ENCODE measurements at places on chromosomes 1 and 21. TPM values are rescaled to one million over a fixed set of nuclear protein-coding genes. Genes with fewer than 3 reads are reported as not detected.

Gene MX2
- 81.8 TPM for total RNA-seq

Gene SMIM1
- 5.4 TPM for total RNA-seq

Gene CD1D
- total RNA-seq = not detected

Gene MRPL20
- total RNA-seq = 123 TPM

Gene TPR
- total RNA-seq = 141 TPM

Gene NR1I3
- total RNA-seq = not detected

Gene GUCA2A
- not detected for total RNA-seq

Gene ERG
- 1.5 TPM for total RNA-seq

Gene PLA2G5
- not detected for total RNA-seq

Gene GJB3
- total RNA-seq = not detected

Gene MXRA8
- total RNA-seq = 1.9 TPM

Gene FCRL6
- total RNA-seq = 11.8 TPM

Gene MASP2
- 0.38 TPM for total RNA-seq

Gene CFHR1
- 1.3 TPM for total RNA-seq

Gene GPR37L1
- total RNA-seq = not detected

Gene CFHR2
- not detected for total RNA-seq

Gene TDRD5
- not detected for total RNA-seq

Gene BMP8B
- 0.76 TPM for total RNA-seq

Gene FCRLB
- total RNA-seq = 0.75 TPM

Gene AADACL3
- not detected for total RNA-seq

Gene TNFRSF8
- total RNA-seq = 0.28 TPM

Gene ZSWIM5
- 1.6 TPM for total RNA-seq

Gene SELENBP1
- not detected for total RNA-seq

Gene ZNF644
- total RNA-seq = 104 TPM

Gene DIO1
- not detected for total RNA-seq

Gene NES
- 0.25 TPM for total RNA-seq

Gene PRDM15
- 17.8 TPM for total RNA-seq

Gene MIXL1
- total RNA-seq = not detected

Gene PRKCZ
- 27.5 TPM for total RNA-seq

Gene SERPINC1
- total RNA-seq = not detected

Gene BCAR3
- 0.63 TPM for total RNA-seq

Gene RAP1GAP
- 1.0 TPM for total RNA-seq

Data from T-cell (primary cell).